Muscle of back (tissue), 13 donors: ENCODE measurements at places on chromosomes 1 and 21. TPM values are rescaled to one million over a fixed set of nuclear protein-coding genes. Genes with fewer than 3 reads are reported as not detected.

Gene KRTAP7-1
- not detected for polyA plus RNA-seq

Gene SPRR5
- polyA plus RNA-seq = not detected

Gene RHEX
- 0.94 TPM for polyA plus RNA-seq

Gene SMIM34
- 0.26 TPM for polyA plus RNA-seq

Gene GUCA2B
- polyA plus RNA-seq = not detected

Gene NLRP3
- 1.1 TPM for polyA plus RNA-seq

Gene BSND
- 0.04 TPM for polyA plus RNA-seq

Gene LGR6
- polyA plus RNA-seq = 0.55 TPM

Gene RGS13
- polyA plus RNA-seq = 0.22 TPM
